ENCODE measurements at places on chromosomes 4 and X.

- DNase-seq = no peak
Measured at GRCh38 chr4:174835536-174835935, 6.5 kb upstream of the GLRA3 start.

GRCh38 chrX:42597481-42597880, 180.5 kb downstream of the PPP1R2C start:
- DNase-seq = no peak

DNA sequence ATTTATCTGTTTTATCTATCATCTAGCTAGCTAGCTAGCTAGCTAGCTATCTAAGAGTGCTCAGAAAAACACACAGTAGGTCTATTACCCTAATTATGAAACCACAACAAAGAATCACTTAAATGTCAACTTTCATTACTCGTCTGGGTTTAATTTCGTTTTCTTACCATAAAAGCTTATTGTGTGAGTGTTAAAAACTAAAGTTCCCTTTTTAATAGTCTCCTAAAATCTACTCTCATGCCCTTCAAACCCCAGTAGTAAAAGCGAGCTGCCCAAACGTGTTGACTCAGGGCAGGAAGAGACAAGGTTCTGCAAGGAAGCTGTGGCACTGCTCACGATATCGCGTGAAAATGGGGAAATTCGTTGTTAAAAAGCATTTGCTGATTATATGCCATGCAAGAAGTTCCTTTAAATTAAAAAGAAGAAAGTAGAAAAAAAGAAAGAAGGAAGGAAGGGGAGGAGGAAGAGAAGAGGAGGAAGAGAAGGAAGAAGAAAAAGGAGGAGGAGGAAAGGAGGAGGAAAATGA, 595 bp downstream of the MBNL3 start:
- DNase-seq = peak; percentile 1

- DNase-seq = no peak
Measured at GRCh38 chr4:181661923-181662322, 581.3 kb upstream of the TENM3 start.

DNA sequence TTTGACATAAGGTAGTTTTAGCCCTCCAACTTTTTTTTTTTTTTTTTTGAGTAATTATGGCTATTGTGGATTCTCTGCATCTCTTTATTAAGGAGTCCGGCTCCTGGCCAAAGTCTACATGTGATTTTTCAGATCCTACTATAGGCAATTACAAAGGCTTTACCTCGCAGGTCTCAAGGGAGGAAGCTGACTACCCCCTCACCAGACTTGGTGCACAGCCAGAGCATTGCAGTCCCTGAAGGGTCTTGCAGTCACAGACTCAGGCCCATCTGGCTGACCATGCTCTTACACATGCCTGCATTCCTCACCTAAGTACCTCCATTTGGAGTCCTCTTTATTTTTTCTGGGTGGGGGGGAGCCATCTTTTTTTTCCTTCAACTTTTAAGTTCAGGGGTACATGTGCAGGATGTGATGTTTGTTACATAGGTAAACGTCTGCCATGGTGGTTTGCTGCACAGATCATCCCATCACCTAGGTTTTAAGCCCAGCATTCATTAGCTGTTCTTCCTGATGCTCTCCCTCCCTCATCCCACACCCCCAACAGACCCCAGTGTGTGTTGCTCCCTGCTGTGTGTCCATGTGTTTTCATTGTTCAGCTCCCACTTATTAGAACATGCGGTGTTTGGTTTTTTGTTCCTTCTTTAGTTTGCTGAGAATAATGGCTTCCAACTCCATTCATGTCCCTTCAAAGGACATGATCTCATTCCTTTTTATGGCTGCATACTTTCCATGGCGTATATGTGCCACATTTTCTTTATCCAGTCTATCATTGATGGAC, 88.4 kb upstream of the STIM2 start:
- no peak for DNase-seq
